Left ventricle myocardium inferior (tissue), 1 donor: ENCODE measurements at places on chromosomes 1 and 21.

DNA sequence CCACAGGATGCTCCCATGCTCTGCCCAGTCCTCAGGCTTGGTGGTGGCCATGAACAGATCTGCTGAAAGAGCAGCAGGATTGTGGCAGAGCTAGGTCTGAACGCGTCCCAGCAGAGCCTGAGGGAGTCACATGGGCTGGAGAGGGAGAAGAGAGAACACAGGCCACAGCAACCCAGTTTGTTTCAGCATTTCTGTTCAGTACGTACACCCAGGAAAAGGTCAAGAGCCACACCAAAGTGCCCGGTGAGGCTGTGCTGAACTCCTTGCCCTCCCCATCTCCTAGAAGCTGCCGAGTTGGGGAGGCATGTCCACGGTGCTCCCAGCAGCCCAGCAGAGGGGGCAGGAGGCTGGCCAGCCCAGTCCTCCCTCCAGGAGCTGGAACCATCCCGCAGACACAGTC, 5.5 kb downstream of the PKP1 start:
- no peak for DNase-seq

DNA sequence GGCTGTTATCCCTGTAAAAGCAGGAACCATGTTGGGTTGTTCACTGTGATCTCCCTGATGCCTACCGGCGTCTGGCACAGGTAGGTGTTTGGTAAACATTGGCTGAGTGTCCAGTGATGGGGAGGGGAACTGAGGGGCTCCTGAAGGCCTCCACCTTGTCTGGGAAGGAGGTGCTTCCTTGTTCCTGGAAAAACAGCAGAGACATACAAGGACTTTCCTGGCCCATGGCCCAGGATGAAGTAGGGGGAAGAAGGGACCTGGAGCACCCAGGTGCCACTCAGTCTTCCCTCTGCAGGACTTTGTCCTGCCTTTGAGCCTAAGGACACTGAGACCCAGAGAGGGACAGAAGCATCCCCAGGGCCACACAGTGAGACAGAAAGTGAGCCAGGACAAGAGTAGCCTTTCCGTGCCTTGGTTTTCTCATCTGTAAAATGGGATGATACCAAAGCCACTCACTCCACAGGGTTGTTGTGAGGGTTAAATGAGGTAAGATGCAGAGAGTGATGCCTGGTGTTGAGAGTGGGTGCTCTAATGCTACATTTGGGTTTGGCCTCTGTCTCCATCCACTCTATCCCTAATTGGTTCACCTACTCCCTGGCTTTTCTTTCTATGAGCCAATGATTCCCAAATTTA, 6.1 kb upstream of the HEYL start:
- DNase-seq, result no peak

- DNase-seq, result peak; percentile 34
Observed at GRCh38 chr1:81221564-81221963, 579.2 kb upstream of the ADGRL2 start.

- no peak for DNase-seq
Observed at GRCh38 chr1:43074244-43074643, 97.8 kb downstream of the EBNA1BP2 start.

GRCh38 chr21:46515109-46515508, 56.4 kb downstream of the DIP2A start:
- DNase-seq, result peak; percentile 52
